Endothelial cell (in vitro differentiated cells): ENCODE measurements at places on chromosomes 13 and 19. TPM values are rescaled to one million over a fixed set of nuclear protein-coding genes. Genes with fewer than 3 reads are reported as not detected.

DNA sequence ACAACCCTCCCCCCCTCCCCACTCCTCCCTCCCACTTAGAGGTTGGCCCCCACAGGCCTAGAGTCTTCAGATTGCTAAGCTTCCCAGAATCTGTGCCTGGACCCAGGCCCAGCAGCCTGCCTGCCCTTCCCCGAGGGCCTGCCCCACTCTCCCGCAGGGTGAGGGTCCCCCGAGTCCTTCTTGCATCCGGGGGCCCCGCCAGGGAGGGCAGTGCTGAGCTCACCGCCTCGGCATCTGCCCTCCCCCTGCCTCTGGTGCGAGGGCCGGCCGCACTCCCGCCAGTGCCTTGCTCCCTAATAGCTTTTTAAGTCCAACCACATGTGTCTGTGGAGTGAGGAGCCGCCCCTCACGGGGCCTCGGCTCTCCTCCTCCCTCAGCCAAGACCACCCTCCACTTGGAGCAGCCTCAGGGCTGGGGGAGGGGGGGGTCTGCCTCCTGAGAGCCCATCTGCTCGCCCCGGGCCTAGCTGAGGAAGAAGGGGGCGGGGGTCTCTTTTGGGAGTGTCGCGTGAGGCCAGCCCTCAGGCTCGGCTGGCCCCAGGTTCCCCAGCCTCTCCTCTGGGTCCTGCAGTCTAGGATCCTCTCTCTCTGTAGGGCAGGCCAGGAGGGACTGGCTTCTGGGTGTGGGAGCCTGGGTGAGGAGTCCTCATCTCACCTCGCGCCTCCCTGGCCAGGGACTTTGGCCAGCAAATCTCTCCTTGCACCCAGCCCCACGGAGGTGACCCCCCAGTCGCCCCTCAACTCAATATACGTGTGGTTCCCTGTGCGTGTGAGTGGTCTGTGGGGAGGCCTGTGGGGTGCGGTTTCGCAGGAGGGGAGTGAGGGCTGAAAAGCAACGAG lies 47.2 kb downstream of the LYL1 start:
- peaks cover 68% of the 10 kb centered on the region for H3K4me1 ChIP-seq
- no peak overlapping the region for H3K4me3 ChIP-seq
- H3K27me3 ChIP-seq: peaks cover 12% of the 10 kb centered on the region
- H3K27ac ChIP-seq: no peak overlapping the region

DNA sequence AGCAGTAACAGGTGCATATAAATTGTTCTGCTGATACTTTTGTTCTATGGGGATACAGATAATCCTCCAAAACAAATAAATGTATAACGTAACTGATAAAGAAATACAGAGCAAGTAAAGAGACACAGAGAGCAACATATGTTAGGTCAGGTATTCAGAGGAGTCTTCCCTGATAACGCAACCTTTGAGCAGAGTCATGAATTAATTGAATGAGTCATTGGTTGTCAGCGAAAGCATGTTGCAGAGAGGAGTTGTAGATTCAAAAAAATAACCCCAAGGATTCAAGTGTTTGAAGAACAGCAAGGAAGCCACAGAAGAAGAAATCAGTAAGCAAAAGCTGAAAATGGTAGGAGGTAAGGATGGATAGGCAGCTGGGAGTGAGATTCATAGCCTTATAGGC lies 245.2 kb downstream of the TBC1D4 start:
- H3K36me3 ChIP-seq: no peaks in the 10 kb centered on the region
- no peaks in the 10 kb centered on the region for H3K4me1 ChIP-seq
- H3K4me3 ChIP-seq: no peak overlapping the region
- H3K27me3 ChIP-seq: no peaks in the 10 kb centered on the region
- no peak overlapping the region for H3K27ac ChIP-seq

- no peaks in the 10 kb centered on the region for H3K36me3 ChIP-seq
- H3K27me3 ChIP-seq: peaks cover 7% of the 10 kb centered on the region
- peak; percentile 36 for DNase-seq
- peak overlapping the region; percentile 7 for H3K27ac ChIP-seq
- no peak overlapping the region for H3K4me3 ChIP-seq
These were observed 10.3 kb downstream of the CELF5 start for GRCh38 chr19:3234800-3235199.

DNA sequence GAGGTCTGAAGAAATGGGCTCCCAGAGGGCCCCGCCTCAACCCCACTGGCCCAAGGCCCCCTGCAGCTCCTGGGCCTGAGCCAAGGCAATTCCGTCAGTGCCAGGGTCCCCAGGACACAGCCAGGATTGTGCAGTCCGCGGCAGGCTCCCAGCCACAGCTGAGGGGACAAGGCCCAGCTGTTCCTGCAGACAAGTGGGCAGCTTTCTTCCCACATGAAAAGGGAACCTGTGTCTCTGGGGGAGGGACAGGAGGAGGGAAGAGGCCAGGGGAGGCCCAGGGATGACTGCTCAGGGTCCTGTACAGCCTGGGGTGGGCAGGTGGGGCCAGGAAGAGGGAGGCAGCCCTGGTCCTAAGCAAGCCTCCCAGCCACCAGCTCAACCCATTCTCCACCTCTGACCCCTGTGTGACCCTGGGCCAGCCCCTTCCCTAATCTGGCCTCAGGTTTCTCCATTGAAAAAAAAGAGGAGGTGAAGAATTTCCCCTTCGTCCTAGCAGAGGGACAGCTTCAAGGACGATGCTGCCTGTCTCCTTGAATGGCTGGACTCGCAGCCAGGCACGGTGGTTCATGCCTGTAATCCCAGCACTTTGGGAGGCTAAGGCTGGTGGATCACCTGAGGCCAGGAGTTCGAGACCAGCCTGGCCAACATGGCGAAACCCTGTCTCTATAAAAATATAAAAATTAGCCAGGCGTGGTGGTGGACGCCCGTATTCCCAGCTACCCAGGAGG lies 20.5 kb upstream of the VSTM2B start:
- no peak for DNase-seq
- no peaks in the 10 kb centered on the region for H3K4me1 ChIP-seq
- no peak overlapping the region for H3K4me3 ChIP-seq

- peak; percentile 95 for DNase-seq
- H3K27me3 ChIP-seq: peaks cover 3% of the 10 kb centered on the region
- peaks cover 3% of the 10 kb centered on the region for H3K36me3 ChIP-seq
- H3K4me3 ChIP-seq: no peak overlapping the region
- no peaks in the 10 kb centered on the region for H3K4me1 ChIP-seq
These were observed 51.1 kb upstream of the ZNRF4 start for GRCh38 chr19:5403968-5404640.

GRCh38 chr13:21684576-21684975 lies 13.7 kb downstream of the FGF9 start:
- H3K36me3 ChIP-seq: no peaks in the 10 kb centered on the region
- no peak for DNase-seq
- H3K4me1 ChIP-seq: no peaks in the 10 kb centered on the region
- H3K27ac ChIP-seq: no peak overlapping the region
- H3K4me3 ChIP-seq: no peak overlapping the region

- H3K27ac ChIP-seq: no peak overlapping the region
- no peaks in the 10 kb centered on the region for H3K4me1 ChIP-seq
- H3K36me3 ChIP-seq: no peaks in the 10 kb centered on the region
- H3K4me3 ChIP-seq: no peak overlapping the region
These were observed 551.0 kb upstream of the ATXN8OS start for GRCh38 chr13:69556540-69557196.

DNA sequence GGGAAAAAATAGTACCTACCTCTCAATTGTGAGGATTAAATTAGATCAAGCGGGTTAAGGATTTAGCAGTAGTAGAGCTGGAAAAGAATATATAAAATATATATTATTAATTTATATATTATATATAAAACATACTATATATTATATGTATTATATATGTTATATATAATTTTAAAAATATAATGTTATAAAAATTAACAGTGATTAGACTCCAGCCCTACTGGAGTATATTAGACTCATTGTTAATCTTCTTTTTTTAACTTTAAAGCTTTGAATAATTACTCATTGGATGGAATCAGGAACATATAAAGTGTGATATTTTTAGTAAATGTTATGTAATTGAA lies 380 bp upstream of the MRPL54 start:
- H3K4me1 ChIP-seq: peaks cover 8% of the 10 kb centered on the region
- H3K36me3 ChIP-seq: peaks cover 8% of the 10 kb centered on the region
- peak overlapping the region; percentile 95 for H3K4me3 ChIP-seq

DNA sequence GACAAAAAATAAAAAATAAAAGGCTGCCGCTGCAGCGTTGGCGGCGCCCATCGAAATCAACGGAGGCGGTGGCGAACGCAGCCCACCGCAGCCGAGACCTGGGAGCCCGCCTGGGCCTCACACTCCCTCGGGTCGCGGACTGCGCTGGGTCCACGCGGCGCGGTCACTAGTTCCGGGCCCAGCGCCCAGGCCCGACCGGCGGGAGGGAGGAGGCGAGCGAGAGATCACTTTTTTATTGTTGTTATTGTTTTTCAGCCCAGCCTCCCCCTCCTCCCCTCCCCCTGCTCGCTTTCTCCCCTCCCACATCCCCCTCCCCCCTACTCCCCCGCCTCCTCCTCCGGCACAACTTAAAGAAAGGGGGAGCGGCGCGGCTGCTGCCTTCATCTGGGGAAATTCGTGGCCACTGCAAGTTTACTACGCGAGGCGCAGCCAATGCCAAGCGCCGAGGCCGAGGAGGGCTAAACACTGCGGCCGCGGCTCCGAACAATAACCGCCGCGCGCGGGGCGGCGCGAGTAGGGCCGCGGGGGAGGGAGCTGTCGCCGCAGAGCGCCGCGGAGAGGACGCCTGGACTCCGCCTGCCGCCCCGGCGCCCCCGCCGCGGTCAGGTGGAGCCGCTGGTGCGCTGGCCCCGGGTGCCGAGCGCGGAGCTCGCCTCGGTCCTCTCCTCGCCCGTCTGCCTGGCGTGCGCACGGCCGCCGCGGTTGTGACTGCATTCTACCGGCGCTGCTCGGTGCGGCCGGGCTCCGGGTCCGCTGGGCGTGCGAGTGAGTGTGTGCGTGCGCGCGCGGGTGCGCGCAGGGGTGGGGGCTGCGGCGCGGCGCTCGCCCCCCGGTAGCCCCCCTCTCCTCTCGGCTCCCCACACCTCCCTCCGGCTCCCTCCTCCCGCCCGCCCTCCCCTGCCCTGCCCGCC lies 505 bp upstream of the ZIC2 start:
- H3K27ac ChIP-seq: no peak overlapping the region
- H3K36me3 ChIP-seq: peaks cover 6% of the 10 kb centered on the region
- H3K4me3 ChIP-seq: no peak overlapping the region
- H3K27me3 ChIP-seq: peaks cover 30% of the 10 kb centered on the region

DNA sequence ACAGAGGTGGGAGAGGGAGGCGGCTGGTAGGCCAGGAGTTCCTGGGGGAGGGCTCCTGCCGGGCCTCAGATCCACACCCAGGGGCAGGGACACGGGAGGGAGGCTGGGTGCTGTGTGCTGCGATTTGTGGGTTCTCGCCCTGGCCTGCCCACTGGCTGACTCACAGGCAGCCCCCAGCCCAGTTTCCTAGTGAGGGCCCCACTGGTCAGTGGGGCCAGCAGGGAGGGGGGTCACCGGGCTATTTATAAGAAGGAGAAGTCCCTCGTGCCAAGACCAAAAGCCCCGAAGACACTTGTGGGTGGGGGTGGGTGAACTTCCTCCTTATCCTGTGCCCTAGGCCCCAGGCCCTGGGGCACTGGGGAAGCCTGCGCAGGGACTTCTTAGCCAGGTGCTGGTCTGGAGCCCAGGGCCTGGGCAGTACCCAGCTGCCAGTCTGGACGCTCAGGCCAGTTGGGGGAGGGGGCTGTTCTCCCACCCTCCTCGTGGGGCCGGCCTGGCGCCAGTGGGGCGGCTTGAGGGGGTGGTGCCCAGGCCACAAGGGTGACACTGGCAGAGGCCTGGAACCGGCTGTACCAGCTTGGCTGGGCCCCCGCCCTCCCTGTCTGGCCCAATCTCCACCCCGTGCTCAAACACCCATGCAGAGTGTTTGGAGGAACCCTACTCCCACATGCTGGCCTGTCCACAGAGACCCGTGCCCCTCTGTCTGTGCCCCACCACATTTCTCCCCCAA lies 5.0 kb upstream of the JUNB start:
- no peak for DNase-seq
- H3K36me3 ChIP-seq: no peaks in the 10 kb centered on the region
- peaks cover 27% of the 10 kb centered on the region for H3K4me1 ChIP-seq
- H3K4me3 ChIP-seq: no peak overlapping the region
- peaks cover 24% of the 10 kb centered on the region for H3K27me3 ChIP-seq

DNA sequence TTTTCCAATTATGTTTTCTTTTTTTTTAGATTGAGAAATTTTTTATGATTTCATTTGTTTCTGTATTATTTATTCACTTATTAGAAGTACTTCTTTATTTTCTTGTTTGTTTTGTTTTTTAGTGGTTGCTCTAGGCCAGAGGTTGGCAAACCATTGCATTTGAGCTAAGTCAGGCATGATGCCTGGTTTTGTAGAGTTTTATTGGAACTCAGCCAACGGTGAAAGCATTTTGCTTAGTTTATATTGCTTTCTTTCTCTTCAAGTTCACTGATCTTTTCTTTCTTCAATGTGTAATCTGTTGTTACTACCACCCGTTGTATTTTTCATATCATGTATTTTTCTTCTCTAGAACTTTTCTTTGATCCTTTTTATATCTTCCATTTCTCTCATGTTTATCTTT lies 19.7 kb downstream of the ZNF567 start:
- H3K27me3 ChIP-seq: peaks cover 5% of the 10 kb centered on the region
- peaks cover 74% of the 10 kb centered on the region for H3K36me3 ChIP-seq
- peak overlapping the region; percentile 28 for H3K4me3 ChIP-seq
- no peak for DNase-seq
- H3K4me1 ChIP-seq: no peaks in the 10 kb centered on the region
- H3K27ac ChIP-seq: no peak overlapping the region

DNA sequence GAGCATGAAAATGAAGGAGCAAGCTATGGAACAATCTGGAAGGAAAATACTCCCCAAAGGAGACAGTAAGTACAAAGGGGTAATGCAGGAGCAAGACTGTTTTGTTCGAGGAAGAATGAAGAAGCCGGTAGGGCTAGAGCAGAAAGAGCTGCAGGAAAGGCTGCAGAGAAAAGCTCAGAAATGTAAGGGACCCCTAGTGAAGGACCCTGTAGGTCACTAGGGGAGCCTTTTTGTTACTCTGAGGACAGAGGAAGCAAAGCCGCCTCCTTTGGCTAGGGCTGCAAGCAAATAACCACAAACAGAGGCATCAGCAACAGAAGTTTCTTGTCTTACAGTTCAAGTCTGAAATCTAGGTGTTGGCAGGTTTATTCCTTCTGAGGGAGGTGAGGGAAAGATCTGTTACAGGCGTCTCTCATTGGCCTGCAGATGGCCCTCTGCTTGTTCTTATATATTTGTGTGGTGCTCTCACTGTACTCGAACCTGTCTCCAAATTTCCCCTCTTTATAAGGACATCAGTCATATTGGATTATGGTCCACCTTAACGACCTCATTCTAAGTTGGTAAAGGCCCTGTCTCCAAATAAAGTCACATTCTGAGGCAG lies 362.3 kb downstream of the COG6 start:
- H3K4me1 ChIP-seq: peaks cover 9% of the 10 kb centered on the region
- no peak overlapping the region for H3K27ac ChIP-seq
- H3K36me3 ChIP-seq: no peaks in the 10 kb centered on the region

The KIR2DL1 gene
- not detected for total RNA-seq

The ZNF256 gene
- 10.4 TPM for total RNA-seq

The BEST2 gene
- not detected for total RNA-seq

The ATP1A3 gene
- not detected for total RNA-seq

The HSD17B14 gene
- 65.6 TPM for total RNA-seq
